Adrenal gland (tissue), 19 donors: ENCODE measurements at places on chromosomes 2 and 18. TPM values are rescaled to one million over a fixed set of nuclear protein-coding genes. Genes with fewer than 3 reads are reported as not detected.

Gene ACMSD
- not detected for total RNA-seq

GRCh38 chr18:37280701-37281393 lies 284.8 kb downstream of the CELF4 start:
- no peak for DNase-seq

DNA sequence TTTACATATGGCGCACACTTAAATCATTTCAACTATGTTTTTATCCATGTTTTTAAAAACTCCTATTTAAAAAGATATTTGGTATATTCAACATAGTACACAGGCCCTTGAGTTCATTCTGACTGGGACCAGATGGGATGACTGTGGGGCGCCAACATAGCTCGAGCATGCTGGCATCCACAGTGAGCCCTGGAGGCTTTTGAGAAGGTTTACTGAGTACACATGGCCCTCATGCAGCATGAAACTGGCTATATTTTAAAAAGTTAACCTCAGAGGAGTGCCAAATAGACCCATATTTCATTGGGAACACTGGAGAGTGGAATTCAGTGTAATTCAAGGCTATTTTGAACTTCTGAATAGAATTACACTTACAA lies 83.6 kb downstream of the CCDC85A start:
- DNase-seq = no peak

Gene PPIL3
- total RNA-seq = 13.2 TPM

GRCh38 chr2:176193048-176193447 lies 4.6 kb downstream of the HOXD1 start:
- no peak for DNase-seq

DNA sequence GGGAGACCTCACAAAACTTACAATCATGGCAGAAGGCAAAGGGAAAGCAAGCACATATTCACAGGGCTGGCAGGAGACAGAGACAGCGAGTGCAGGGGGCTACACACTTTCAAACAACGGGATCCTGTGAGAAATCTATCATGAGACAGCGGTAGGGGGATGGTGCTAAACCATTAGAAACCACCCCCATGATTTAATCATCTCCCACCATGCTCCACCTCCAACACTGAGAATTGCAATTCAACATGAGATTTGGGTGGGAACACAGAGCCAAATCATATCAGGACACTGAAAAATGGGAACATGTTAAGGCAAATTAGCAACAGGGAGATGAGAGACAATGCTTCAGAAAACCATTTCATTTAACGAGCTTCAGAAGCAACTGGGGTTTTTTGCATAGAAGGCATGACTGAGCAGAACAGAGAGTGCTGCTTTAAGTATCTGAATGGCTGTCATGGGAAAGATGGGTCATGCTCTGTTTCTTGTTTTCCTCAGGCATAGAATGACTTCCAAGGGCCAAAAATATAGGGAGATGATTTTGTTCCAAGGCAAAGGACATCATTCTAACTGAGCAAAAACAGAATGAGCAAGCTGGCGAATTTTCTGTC lies 100.8 kb upstream of the MAP2 start:
- no peak for DNase-seq

DNA sequence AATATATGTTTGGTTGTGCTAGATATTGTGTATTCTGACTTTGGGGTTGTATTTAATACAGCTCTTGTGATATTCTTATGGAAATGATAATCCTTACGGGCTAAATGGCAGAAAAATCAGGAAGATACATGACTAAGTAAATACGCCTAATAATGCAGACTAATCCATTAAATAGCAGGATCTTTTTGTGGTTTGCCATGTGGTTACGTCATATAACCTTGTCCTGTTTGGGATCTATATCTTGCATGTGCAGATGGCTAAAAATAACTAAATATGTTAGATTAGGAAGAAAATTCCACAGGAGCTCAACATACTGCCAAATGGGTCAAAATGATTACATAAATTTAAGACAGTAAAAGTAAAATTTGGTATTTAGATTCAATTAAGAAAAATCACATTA lies 83.0 kb downstream of the NEB start:
- no peak for DNase-seq

DNA sequence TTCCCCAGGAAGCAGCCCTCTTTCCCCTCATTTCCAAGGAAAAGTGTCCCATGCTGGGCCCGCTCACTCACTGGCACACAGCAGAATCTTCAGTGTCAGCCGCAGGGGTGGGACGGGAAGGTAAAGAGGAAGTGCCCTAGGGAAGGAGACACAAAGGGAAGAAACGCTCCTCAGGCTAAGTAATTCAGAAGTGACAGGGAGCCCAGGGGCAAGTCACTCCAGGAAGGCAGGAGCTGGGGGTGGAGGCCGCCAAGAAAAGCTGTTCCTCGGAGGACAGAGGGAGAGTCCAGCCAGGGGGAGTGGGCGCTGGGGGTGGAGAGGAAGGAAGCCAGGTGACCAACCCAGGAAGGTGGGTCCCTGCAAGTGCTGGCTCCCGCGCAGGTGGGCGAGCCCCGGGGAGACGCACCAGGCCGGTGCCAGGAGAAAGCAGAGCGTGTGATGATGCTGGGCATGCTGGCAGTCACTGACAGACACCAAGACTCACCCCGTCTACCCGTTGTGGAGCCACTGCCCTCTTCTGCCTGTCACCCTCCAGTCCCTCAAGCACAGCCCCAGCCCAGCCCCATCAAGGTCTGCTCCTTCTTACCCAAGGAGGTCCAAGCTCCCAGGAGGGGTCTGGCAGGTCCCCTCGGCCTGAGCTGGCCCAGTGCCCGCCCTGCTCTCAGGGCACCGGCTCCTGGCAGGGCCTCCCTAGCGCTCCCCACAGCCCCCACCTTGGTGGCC lies 21.7 kb downstream of the HDAC4 start:
- no peak for DNase-seq
